Bone marrow (tissue), 2 donors: ENCODE measurements at places on chromosomes 4 and X.

DNA sequence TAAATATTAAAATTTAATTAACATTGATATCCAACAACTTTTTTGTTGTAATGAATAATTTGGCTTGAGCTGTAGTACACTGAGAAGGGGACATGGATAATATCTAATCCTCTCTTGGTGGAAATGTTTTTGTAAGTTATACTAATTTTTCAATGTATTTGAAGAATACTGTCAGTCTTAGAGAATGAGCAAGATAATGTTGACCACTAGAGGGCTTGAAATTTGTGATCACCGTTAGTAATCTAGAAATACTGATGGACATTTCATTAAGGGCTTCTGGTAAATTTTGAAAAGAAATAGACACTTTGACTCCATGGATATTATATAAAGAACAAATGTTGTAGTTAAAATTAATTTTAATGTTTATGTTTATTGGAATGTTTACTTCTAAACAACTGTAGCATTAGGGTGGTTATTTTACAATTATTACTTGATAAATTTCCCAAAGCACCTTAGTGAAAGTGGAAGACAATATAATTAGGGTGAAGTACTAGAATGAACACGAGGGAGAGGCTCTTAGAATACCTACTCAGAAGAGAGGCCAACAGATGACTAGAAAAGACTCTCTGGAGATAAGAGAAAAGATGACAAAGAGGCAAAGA lies 20.0 kb upstream of the CAMK2D start:
- peak; percentile 10 for DNase-seq

GRCh38 chrX:101220662-101221260 lies 1.2 kb downstream of the DRP2 start:
- DNase-seq: no peak

- no peak for DNase-seq
Observed at GRCh38 chr4:52079659-52080058, 28.6 kb downstream of the SPATA18 start.

- no peak for DNase-seq
Observed at GRCh38 chr4:41734371-41734770, 14.2 kb downstream of the PHOX2B start.

DNA sequence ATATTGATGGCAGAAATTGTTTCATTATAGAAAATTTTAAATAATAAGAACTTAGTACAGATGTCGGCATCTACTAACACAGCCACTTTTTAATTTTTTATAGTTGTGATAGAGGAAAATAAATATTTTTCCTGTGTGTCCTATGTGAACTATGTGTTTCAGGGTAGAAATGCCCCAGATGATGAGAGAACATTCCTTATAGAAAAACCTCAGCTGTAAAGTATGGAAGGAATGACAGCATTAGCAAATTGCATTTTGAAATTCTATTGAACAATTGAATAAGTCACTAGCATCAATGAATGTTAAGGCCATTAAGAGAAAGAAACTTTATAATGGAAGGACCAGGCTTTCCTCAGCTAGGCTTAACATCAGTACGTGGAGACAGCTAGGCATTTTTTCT lies 149.2 kb downstream of the CFAP299 start:
- DNase-seq: no peak

DNA sequence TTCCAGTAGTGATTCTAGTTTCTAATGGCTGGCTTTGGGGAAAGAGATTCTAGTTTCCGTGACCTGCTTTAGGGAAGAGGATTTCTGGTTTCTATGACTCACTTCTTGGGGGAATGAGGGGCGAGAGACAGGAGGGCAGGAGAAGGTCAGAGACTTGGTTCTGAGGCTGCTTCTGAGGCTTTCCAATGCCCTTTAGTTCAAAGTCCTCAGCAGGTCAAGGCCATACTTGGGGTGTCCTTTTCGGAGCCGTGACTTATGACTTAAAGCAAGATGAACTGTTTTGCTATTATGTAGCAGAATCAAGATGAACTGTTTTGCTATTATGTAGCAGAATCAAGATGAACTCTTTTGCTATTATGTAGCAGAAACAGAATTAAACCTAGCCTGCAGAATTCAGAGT lies 52.2 kb upstream of the TLR3 start:
- DNase-seq: no peak

- no peak for DNase-seq
Observed at GRCh38 chr4:72496119-72496518, 72.9 kb downstream of the ADAMTS3 start.

- DNase-seq: no peak
Observed at GRCh38 chr4:78671903-78672815, 104.0 kb upstream of the BMP2K start.

- DNase-seq: no peak
Observed at GRCh38 chr4:31370866-31371465, 650.8 kb downstream of the PCDH7 start.

- DNase-seq: no peak
Observed at GRCh38 chr4:71300964-71301363, 37.9 kb upstream of the SLC4A4 start.

DNA sequence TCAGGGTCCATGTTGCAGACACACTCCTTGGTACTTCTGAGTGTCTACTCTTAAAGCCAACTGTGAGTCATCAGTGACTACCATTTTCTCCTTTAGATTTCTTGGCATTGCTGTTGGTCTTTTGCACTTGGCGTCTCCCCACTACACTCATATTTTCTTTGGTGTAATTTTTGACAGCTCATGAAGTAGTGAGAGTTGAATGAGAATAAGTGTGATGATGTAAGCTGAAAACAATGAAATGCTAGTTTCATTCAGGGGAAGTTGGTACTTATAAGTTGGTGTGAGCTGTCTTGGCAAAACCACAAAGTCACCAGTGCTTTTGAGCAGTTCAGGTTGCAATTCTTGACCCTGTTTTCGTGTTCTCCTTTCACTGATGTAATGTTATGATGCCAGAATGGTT lies 142.9 kb upstream of the ARX start:
- DNase-seq: no peak

DNA sequence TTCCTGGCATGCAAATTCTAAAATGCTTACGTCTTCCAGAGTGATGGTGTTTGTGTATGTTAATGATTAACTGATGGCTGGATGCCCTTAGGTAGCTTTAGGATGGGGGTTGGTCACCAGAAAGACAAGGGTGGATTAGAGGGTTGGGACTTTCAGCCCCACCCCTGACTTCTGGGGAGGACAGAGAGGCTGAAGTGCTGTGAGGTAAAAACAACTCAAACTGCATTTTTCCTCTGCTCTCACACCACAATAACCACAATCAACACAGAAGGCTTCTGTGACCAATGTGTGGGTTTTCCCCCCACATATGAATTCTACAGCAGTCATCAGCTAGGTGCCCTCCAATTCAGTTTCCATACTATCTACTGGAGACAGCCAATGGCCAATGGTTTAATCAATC lies 18.7 kb upstream of the DDIT4L start:
- no peak for DNase-seq

- DNase-seq: no peak
Observed at GRCh38 chr4:147826288-147826646, 94.4 kb downstream of the ARHGAP10 start.

DNA sequence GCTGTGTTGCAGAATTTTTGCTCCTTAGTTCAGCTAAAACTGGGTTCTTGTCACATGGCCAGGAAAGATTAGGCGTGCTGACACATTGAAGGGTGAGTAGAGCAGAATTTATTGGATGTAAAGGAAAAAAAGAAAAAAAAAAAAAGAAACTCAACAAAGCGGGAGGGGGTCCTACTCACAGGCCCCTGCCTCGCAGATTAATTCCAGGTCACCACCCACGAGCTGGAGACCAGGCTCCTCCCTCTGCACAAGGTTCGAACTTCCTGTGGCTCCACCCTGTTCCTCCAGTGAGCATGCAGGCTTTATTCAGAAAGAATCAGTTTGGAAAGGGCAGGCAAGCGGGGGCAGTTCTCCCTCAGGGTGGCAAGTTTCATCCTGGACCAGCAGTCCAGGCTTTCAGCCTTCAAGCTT lies 17.1 kb downstream of the MGST2 start:
- no peak for DNase-seq

GRCh38 chrX:36898301-36898700 lies 109.9 kb upstream of the FAM47C start:
- DNase-seq: no peak

GRCh38 chr4:65383589-65384305 lies 286.5 kb downstream of the EPHA5 start:
- DNase-seq: no peak

DNA sequence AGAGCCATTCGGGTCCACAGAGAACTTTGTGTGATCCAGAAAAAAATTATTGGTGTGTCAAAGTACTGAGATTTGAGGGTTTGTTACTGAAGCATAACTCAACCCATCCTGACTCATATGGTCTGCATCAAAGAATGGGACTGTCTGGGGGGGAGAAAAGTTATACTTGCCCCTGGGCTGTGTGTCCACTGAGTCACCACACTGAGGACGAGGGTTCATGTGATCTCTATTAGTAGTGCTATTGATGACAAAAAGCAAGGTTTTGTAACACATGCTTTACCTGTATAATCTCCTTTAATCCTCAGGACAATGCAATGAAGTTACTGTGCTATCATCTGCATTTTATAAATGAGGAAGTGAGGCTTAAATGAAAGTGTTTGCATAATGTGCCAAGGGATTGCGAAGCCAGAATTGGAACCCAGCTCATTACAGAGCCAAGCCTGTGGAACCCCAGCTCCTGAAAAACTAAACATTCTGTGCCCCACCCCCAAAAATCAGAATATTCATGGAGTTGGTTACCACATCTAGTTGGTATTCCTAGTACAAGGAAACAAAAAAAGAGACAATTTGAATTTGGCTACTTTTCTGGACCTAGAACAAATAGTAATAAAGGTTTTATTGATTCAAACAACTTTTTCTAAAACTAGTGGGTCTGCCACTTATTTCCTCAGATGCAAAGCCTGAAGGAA lies 31.2 kb downstream of the CCDC149 start:
- DNase-seq: no peak

DNA sequence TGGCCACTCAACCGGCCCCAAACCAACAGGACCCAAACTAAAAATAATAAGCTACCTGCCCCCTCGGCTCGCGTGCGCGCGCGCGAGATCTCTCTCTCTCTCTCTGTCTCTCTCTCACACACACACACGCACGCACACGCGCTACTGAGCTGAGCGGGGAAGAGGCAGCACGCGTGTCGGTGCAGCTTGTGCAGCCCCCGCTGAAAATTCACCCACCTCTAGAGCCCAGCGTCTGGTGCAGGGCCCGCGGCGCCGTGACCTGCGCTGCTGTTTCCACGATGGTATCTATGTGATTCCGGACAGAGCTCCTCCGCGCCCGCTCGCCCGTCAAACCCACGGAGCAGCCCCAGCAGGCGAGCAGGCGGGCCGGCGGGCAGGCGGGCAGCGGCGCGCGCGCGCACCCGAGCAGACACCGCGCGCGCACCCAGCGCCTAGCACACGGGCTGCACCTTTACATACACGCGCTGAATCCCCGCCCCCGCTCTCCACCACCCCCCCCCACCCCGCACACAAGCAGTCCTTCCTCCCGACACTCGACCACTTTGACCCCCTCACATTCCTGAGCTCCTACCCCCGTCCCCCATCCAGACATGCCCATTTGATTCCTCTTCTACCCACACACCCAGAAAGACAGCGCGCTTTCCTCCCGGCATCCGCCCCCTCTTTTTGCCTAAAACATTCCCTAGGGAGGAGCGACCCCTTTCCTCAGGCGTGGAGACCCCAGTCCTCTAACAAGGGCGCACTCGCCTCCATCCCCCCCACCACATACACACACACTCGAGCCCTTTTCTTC lies 1.0 kb downstream of the SLITRK4 start:
- no peak for DNase-seq

DNA sequence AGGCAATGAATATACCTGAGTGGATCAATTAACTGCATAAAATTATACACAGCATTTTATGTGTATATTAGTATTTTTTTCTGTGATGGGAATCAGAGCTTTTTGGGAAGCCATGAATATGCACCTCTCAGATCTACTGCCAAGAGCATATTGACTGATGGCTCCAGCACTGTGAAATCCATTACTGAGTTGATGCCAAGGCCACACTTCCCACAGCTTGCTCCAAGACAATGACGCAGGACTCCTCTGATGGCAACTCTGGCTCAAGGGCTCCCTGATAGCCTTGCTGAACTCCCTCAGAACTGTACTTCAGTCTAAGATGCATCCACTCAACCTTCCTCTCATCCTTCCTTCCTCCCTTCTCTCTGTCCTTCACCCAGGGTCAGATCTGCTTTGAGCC lies 82.7 kb downstream of the OTC start:
- DNase-seq: no peak

GRCh38 chrX:154818916-154819770 lies 13.9 kb upstream of the MPP1 start:
- DNase-seq: no peak

- no peak for DNase-seq
Observed at GRCh38 chr4:150354214-150354796, 227.6 kb upstream of the MAB21L2 start.

GRCh38 chrX:10109695-10110094 lies 47.1 kb upstream of the CLCN4 start:
- DNase-seq: no peak

DNA sequence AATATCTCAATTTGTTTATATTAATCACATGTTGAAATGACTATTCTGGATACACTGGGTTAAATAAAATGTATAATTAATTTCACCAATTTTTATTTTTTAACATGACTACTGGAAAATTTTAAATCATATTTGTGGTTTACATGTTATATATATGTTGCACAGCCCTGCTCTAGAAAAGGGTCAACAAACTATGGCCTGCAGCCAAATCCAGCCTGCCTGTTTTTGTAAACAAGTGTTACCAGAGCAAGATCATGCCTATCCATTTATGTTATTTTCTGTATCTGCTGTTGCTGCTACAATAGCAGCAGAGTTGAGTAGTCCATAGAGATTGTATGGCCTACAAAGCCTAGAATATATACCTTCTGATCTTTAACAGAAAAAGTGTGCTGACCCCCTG lies 1.2 kb downstream of the TCEANC start:
- no peak for DNase-seq

DNA sequence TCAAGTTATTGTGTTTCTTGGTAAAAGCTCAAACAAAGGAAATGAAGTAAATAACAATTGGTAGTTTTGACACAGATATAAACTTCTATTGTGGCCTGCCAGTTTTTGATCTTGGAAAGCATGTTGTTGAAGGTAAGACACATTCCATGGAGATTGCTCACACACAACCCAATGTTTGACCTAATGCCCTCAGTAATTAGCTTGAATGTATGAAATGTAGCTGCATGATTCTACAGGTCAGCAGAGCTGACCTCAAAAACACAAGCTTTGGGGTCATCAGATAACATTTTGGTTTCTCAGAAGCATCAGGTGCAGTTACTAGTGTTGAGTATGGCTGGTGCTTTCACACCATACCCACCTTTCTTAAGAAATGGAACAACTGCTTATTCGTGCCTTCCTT lies 16.5 kb downstream of the GPR173 start:
- no peak for DNase-seq

- no peak for DNase-seq
Observed at GRCh38 chr4:38069271-38069760, 109.1 kb downstream of the PTTG2 start.
